Stimulated activated CD4-positive, alpha-beta T cell treated with anti-CD3 and anti-CD28 coated beads, TNF-alpha, amount 100 ng/mL, for 4 hours (primary cell): ENCODE measurements at places on chromosomes 4 and X.

DNA sequence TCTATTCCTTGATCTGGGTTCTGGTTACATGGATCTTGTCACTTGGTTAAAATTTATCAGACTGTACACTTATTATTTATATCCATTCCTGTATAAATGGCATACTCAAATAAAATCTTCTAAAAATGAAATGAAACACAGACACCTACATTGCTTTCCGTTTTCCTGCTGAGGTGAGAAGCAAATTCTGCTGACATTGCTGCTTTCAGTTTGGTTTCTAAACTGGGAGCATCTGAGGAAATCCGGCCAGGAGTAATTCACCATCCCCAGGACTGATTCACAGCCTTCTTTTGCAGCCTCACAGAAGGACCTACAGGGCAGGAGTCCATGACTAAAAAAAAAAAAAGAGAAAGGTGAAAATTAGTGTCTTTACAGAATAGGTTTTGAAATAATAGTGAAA lies 93.6 kb downstream of the CORIN start:
- DNase-seq = no peak

DNA sequence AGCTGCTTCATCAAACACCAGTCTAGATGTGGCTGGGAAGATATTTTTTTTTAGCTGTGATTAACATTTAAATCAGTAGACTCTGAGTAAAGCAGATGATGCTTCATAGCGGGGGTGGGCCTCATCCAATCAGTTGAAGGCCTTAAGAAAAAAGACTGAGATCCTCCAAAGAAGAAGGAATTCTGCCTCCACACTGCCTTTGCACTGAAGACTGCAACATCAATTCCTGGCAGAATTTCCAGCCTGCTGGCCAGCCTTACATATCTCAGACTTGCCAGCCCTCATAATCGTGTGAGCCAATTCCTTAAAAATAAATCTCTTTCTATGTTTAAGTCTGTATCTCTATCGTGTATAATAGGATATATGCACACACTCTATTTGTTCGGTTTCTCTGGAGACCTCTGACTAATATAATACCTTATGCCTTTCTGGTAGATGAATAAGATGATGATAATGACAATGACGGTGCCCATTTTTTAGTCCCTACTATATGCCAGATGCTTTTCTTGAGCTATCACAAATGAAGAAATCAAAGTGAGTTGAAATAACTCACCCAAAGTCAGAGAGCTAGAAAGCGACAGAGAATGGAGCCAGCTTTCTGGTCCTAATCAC lies 66.1 kb upstream of the SOD3 start:
- no peak for DNase-seq

GRCh38 chr4:100879471-100879870 lies 361.6 kb upstream of the EMCN start:
- no peak for DNase-seq

GRCh38 chrX:154737136-154737535 lies 13.7 kb downstream of the GAB3 start:
- no peak for DNase-seq
